ENCODE measurements at places on chromosomes 3 and 15.

DNA sequence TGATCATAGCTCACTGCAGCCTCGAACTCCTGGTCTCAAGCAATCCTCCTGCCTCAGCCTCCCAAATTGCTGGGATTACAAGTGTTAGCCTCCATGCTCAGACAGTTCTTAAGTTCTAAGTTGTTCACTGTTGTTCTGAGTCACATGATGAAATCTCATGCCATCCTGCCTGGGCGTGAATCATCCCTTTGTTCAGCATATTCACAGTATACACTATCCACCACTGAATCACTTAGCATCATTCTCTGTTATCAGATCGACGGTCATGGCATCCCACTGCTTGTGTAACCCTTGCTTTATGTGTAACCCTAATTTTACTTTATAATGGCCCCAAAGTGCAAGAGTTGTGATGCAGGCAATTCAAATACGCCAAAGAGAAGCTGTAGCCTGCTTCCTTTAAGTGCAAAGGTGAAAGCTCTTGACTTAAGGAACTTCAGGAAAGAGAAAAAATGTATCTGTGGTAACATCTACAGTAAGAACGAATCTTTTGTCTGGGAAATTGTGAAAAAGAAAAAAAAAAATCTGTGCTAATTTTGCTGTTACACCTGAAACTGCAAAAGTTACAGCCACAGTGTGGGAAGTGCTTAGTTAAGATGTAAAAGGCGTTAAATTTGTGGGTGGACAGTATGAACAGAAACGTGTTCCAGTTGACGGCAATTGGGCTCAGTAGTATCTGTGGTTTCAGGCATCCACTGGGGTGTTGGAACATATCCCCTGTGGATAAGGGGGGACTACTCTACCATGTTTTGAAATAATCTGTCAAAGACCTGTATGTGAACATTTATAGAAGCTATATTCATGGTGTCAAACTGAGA, 80.6 kb downstream of the PCOLCE2 start:
- no peak for DNase-seq

DNA sequence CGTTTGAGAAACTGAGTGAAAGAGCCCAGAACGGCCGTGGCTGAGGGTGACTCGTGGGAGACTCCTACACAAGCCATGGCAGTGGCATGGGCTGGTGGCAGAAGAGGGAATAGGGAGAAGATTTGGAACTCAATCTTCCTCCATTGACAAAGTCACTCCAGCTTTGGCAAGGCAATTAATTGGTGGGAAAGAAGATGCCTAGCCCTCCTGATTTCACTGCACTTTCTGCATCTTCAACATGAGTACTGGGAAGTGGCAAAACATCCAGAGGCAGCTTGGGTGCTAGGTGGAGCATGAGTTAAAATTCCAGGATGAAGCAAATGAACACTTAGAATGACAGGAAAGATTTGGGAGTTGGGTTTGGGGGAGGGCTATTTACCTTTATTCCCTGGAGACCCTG, 1.4 kb upstream of the TGFBR2 start:
- DNase-seq = no peak

- DNase-seq = no peak
Observed at GRCh38 chr3:55480911-55481743, 6.0 kb downstream of the WNT5A start.

DNA sequence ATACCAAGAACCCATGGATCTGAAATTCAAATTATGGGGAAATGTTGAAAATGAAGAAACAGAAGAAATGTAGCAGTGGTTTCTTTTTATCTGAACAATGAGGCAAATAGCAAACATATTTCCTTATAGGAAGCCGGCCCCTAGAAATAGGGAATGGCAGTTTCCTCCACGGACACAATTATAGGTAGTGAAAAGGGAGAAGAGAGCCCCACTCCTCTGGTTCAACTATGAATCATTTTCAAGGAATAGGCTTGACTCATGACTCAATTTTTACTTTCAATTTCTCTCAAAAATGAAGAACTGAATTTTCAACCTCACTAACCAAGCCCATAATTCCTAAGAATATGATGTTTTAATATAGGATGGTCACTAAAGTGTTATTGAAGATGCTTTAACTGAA, 243.1 kb downstream of the MECOM start:
- DNase-seq = no peak

DNA sequence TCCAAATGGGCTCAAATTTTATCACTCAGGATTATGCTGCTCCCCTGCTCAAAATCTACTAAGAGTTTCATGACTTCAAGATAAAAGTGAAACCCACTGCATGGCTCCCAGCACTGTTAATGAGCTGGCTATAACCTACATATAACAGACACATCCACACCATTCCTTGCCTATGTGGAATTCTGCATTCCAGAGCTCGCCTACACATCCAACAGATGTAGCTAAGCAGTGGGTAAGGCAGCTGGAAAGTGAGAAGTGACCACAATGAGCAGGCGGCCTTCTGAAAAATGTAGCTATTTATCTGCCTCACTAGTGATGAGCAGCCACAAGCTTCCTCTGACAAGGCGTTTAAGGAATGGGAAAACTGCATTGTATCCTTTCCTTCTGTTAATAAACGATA, 92.0 kb upstream of the TRIM42 start:
- no peak for DNase-seq

DNA sequence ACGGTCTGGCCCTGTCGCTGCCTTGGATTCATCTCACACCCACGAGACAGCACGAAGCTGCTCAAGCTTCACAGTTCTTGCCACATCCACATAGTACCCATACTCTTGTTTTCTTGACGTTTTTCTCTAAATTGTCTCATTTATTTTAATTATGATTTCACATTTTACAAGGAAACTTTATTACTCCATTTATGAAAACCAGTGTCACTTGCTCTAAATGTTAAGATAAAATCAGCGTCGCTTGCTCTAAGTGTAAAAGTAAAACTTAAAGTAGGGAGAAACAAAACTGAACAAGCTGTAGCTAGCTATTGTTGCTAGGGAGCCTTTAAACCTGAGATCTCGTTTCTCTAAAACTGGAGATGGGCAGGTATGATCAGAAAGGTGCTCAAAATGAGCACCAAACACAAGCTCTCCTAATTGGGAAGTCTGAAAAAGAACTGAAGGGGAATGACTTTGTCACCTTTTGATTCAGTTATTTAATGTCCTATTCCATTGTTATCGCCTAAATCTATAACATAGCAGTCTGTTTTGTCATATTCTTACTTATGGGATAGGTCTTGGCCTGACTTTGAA, 680 bp downstream of the IFT122 start:
- no peak for DNase-seq

GRCh38 chr15:67019884-67020520, 45.4 kb upstream of the SMAD3 start:
- DNase-seq = no peak

DNA sequence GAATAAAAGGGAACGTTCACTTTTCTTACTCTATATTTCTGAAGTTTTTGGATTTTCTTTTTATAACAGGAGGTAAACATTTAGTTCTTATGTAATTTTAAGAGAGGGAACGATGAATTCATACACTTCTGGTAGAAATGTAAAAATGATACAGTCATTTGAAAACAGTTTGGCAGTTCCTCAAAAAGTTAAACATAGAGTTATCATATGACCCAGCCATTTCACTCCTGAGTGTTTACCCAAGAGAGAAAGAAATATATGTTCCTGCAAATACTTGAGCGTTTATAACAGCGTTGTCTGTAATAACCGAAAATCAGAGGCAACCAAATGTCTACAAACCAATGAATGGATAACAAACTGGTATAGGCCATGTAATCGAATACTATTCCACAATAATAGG, 20.8 kb upstream of the CCR9 start:
- DNase-seq = no peak

DNA sequence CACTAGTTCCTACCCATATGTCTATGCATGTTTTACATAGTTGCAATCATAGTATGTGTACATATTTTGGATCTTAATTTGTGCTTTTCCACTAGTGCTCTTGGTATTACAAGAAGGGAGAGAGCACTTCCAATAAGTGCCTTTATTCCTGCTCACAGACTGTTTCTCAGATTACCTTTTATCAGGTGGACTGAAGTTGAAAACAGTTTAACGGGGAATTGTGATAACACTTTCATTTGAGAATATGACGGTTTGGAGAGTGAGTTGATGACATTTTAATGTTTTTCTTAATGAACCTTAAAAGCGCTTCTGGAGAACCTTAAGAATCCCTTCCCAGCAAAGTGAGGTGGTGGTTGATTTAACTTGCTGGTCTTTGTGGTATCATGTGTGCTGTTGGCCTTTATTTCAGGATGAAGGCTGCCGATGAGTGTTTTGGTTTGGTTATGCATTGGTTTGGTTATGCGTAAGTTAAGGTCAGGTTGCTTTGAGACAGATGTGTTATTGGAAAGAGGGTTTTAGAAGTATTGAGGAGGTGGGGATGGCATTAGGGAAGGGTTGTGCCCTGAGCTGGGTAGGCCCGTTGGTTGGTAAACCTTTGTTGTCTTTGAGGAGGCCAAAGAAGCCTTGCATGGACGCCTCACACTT, 2.8 kb downstream of the EDEM1 start:
- DNase-seq = no peak

DNA sequence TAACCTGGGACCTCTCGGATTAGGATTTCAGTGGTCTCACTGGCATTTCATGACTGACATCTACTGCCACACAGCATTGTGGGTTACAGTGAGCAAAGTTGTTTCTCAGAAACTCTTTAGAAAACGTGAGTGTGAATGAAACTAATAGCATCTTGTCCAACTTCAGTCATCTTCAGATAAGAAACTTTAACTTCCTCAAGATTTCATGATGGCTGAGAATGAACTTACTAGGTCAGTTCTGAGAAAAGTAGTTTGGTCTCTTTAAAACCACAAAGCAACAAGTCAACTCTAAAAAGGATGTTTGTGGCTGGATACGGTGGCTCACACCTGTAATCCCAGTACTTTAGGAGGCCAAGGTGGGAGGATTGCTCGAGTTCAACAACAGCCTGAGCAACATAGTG, 14.2 kb upstream of the HOMER2 start:
- DNase-seq = no peak

DNA sequence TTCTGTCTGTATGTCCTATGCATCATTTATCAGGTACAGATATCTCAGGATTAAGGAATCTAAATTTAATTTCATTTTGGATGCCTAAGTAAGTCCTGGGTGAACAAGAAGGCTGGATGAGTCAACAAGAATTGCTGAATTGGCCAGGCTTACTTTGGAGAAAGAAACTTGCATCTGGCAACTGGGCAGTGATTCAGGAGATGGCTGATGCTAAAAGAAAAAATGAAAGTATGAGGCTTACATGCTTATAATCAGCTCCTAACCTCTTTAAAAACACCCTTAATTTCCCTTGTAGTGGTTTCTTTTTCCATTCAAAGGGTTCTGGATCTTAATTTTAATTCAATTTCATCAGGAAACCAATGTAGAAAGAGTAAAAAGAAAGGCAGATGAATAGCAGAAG, 228.8 kb upstream of the PEX5L start:
- no peak for DNase-seq

GRCh38 chr3:192991356-192991755, 73.7 kb upstream of the MB21D2 start:
- no peak for DNase-seq

DNA sequence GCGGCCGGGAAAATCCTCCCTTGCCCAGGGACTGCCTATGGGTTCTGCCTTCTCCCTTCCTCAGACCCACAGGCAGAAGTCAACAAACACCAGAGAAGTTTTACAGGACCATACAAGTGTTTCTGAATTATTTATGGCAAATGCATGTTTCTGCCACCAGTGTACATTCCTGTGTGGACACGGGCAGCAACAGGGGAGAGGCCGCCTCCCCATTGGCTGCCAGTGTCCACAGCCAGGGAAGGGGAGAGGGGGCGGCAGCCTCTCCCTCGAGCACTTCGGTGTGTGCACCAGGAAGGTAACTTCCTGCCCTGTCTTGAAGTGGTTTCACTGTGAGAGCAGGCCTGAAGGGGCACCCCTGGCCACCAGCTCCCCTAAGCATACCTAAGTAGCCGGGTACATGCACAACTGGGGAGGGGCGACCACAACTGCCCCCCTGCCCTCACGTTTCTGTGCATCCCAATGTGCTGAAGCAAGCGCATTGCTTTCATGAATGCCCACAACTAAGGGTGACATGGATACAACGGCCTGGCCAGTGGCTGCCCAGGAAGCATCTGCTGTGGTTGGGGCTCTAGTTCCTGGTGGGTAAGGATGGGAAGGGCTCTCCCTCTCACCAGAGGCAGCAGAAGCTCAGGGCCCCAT, 14.8 kb upstream of the SHISA5 start:
- no peak for DNase-seq

GRCh38 chr15:25832158-25832557, 31.0 kb downstream of the ATP10A start:
- no peak for DNase-seq

GRCh38 chr3:110741891-110742290, 329.7 kb upstream of the NECTIN3 start:
- DNase-seq = no peak

- DNase-seq = peak; percentile 51
Observed at GRCh38 chr3:144369129-144369879, 397.7 kb downstream of the DIPK2A start.

DNA sequence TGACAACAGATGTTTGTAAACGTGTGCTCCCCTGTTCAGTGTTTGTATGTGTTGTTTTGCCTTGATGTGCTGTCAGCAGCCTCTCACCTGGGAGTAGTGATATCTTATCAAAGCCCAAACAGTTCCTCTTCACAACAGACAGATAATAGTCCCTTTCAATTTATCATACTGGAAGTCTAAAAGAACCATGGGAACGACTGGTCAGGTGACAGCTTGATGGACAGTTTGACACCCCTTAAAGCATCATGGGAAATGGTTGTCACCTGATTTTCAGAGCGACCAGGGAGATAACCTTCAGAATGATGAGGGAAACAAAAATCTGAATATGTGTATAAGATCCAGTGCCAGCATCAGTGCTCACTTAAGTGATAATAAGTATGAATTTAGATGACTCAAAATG, 146.3 kb upstream of the SOX2 start:
- no peak for DNase-seq

- no peak for DNase-seq
Observed at GRCh38 chr15:83688201-83688600, 34.3 kb downstream of the ADAMTSL3 start.

DNA sequence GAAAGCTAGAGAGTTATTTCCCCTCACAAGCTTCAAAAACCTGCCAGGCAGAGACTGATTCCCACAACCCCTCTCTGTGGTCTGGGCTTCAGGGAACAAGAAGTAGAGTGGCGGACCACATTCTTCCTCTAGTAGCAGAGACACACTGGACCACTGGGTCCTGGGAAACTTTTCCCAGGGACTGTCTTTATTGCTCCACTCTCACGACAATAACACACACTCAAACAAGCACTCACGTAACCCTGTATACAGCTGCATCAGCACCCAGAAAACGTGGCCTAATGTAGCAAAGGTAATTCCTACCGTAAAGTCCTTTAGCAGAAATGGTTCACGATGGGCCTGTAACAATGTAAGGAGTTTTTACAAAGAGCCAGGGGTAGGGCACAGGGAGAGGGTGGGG, 27.6 kb downstream of the CPOX start:
- no peak for DNase-seq

GRCh38 chr15:33086500-33087121, 107.9 kb downstream of the FMN1 start:
- no peak for DNase-seq

GRCh38 chr15:72182673-72183072, 14.9 kb downstream of the GRAMD2A start:
- no peak for DNase-seq
